ENCODE measurements at places on chromosomes 4 and X.

- no peak for DNase-seq
Measured at GRCh38 chrX:148534291-148534690, 33.9 kb downstream of the AFF2 start.

GRCh38 chrX:55102754-55103153 lies 13.9 kb downstream of the PAGE2 start:
- no peak for DNase-seq

DNA sequence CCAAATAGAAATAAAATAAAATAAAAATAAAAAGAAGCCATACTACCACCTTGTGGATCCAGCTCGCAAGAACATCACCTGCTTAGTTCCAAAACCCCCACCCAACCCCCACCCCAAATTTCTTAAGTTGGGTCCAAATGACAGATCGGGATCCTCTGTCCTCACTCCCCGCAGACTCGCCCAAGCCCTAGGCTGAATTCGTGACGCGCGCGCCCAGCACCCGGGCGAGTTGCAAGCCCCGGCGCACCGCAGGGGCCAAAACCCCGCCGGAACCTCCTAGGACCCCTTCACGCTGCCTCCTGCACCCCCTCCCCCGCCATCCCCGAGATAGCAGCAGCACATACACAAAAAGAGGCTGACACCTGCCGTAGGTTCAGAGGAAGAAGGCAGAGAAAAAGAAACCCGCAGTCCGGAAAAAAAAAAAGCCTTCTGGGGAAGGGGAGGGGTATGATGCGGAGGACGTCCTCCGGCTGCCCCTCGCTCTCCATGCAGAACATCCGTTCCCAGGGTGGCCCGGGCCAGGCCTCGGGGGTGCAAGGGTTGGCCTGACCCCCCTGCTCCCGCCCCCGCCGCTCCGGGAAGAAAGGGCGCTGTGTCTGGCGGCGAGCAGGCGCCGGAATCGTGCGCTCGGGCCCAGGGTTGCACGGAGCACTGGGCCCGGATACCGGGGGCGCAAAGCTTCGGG lies 2.6 kb downstream of the NLGN4X start:
- DNase-seq = peak; percentile 82

GRCh38 chrX:15874672-15875071 lies 20.1 kb upstream of the AP1S2 start:
- DNase-seq = no peak

DNA sequence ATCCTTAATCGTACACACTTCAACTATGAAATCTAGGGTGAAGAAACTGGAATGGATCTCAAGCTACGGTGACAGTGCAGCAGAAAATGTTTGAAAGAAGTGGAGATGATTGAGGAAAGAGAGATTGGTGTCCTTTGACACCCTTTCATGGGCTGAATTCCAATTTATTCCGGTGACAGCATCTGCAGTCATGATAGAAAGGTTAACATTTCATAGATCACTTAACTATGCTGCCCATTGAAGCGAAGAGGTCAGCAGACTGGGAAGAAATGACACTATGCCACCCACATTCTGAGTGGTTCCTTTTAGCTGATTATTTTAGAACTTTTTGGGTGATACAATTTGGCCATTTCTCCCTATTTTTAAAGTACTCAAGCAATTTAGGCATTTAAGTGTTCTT lies 82.3 kb downstream of the DNAAF6 start:
- DNase-seq = no peak

DNA sequence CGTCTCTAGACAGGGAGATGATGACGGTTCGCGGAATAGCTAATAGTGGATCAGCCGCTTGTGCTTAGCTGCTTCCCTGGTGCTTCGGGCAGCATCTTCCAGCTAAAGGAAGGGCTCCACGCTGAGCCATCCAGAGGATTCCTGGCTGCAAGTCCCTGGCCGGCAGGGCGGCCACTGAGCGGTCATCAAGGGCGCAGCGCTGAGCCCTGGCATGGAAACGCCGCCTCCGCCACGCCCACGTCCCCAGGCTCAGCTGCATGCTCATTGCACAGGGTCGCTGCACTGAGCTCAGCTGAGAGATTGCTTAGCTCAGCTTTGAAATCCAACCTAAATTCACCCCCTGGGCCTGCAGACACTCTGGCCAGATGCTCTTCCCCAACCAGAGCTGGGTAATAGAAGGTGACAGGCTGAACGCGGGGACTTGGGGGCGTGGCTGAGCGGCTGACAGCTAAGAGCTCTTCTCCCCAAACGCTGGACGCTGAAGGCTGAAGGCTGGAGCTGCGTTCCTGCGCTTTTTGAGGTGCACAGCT lies 118.2 kb upstream of the KIT start:
- DNase-seq = peak; percentile 92

DNA sequence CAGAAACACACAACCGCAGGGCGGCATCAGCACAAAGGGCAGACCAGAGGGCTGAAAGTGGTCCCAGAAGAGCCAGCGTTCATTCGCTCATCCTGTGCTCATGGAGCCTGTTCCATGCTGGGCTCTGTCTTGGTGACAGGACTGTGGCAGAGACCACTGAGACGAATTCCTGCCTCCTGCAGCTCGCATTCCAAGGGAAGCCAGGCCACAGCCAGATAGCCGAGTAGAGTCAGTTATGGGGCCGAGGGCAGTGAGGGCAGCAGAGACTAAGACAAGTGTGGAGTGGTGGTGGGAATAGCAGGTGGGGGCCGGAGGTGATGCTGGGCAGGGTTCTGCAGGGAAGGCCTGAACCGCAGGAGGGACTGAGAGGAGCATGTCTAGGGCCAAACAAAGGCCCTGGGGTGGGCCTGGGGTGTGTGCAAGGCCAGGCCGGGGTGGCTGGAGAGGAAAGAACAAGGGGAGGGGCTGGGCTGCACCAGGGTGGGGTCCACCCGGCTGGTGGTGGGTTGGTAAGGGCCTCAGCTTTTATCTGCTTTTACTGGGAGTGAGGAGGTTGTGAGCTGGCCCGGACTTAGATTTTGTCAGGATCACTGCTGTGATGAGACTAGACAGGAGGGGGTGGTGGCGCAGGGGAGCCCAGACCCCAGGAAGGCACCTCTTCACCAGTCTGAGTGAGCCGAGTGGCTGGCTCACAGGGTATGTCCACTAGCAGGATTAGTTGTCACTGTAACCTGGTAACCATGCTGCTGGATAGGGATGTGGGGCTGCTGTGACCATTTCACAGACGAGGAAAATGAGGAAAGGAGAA lies 6.3 kb downstream of the PSAPL1 start:
- DNase-seq = peak; percentile 79

DNA sequence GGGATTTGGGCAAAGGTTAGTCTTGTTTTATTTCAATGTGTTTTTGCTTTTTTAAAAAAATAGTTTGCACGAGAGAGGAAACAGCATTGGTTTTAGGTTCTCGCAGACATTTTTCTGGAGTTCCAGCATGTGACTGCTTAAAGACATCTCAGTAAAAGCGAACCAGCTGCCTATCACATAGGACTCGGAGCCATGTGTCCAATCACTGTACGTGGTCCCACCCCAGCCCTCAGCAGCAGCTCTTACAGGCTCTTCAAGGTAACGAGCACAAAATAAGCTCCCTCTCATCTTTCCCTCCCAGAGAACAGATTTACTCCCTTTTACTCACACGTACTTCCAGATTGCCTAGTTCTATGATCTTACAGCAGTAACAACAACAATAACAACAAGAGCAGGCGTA lies 68.7 kb downstream of the MCF2 start:
- no peak for DNase-seq

GRCh38 chr4:1714303-1715001 lies 2.3 kb upstream of the SLBP start:
- peak; percentile 76 for DNase-seq

DNA sequence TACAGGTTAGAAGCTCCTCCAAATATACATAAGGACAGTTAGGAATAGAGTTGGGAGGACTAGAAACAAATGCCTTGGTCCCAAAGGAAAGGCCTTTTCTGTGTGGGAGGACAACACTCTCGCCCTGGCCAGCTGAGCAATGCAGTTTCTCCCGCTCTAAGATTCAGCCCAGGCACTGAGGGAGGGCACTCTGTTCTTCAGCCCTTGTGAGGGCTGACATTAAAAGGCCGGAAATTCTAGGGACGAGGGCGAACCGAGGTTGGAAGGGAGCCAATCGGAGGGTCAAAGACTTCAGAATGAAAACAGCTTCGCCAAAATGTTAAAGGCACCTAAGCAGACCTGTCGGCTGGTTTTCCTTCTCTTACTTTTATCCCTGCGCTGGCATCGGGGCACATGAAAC lies 2.9 kb upstream of the PTCHD1 start:
- no peak for DNase-seq

- no peak for DNase-seq
Measured at GRCh38 chr4:168853770-168854169, 156.3 kb downstream of the CBR4 start.

Measured in endodermal cell (in vitro differentiated cells).